ENCODE measurements at places on chromosomes 3 and 15. TPM values are rescaled to one million over a fixed set of nuclear protein-coding genes. Genes with fewer than 3 reads are reported as not detected.

GRCh38 chr3:72862314-72863090 lies 14.3 kb upstream of the SHQ1 start:
- no peaks in the 10 kb centered on the region for H3K27me3 ChIP-seq
- no peaks in the 10 kb centered on the region for H3K4me1 ChIP-seq
- H3K27ac ChIP-seq, result no peak overlapping the region

DNA sequence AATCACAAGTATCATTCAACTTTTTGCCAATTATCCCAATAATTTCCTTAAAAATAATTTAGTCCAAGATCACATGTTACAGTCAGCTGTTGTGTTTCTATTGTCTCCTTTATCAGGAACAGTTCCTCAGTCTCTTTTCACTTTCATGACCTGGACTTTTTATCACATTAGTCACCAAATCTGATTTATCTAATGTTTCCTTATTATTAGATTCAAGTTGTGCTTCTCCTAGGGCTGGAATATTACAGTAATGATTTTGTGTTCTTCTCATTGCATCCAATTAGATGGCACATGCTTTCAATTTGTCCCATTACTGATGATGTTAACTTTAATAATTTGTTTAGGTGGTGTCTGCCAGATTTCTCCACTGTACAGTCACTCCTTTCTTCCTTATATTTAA lies 66.3 kb upstream of the DCBLD2 start:
- no peak for DNase-seq
- no peak overlapping the region for H3K27ac ChIP-seq
- H3K36me3 ChIP-seq, result no peaks in the 10 kb centered on the region
- H3K4me1 ChIP-seq, result no peaks in the 10 kb centered on the region
- no peaks in the 10 kb centered on the region for H3K27me3 ChIP-seq

RHO gene
- total RNA-seq, result not detected

GRCh38 chr3:8278448-8278847 lies 223.2 kb upstream of the LMCD1 start:
- peaks cover 7% of the 10 kb centered on the region for H3K27me3 ChIP-seq
- no peak for DNase-seq
- H3K27ac ChIP-seq, result no peak overlapping the region
- H3K4me1 ChIP-seq, result no peaks in the 10 kb centered on the region
- no peak overlapping the region for H3K4me3 ChIP-seq

DNA sequence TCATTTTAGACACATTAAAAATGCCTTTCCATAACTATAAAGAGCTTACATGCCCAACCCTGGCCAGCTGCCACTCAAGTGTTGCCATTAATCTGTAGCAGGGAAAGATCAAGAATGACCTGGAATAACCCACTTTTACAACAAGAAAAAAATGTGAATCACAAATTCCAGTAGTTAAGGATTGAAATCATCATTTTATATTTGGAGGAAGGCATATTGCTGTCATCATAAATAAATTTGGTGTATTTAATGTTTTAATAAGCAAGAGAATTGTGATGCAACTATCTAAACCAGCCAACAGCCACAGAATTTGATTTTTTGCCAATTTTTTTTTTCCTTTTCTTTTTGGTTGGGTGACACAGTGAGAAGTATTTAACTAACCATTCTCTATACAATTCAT lies 240.0 kb upstream of the SEMA6D start:
- H3K4me3 ChIP-seq, result no peak overlapping the region
- H3K27ac ChIP-seq, result no peak overlapping the region
- no peaks in the 10 kb centered on the region for H3K4me1 ChIP-seq
- no peak for DNase-seq
- H3K36me3 ChIP-seq, result peaks cover 6% of the 10 kb centered on the region
- H3K27me3 ChIP-seq, result peaks cover 3% of the 10 kb centered on the region

DNA sequence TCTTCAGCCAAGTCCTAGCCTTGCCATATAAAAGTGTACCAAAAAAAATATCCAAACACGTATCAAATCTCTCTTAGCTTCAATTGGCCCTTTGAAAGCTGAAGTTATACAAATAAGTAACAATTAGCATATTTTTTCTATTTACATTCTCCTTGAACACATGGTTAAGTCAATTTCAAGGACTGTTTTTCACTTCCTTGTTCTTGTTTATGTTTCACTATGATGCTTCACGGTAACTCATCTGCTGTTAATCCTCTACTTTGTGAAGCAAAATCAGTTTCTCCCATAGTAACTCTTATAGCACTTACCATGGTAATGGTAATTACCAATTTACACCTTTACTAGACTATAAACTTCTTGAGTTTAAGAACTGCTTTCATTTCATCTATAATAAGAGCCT lies 10.6 kb upstream of the SPRED1 start:
- DNase-seq, result no peak
- no peaks in the 10 kb centered on the region for H3K4me1 ChIP-seq
- peaks cover 25% of the 10 kb centered on the region for H3K27me3 ChIP-seq
- H3K4me3 ChIP-seq, result no peak overlapping the region
- H3K36me3 ChIP-seq, result no peaks in the 10 kb centered on the region
- H3K27ac ChIP-seq, result no peak overlapping the region

DNA sequence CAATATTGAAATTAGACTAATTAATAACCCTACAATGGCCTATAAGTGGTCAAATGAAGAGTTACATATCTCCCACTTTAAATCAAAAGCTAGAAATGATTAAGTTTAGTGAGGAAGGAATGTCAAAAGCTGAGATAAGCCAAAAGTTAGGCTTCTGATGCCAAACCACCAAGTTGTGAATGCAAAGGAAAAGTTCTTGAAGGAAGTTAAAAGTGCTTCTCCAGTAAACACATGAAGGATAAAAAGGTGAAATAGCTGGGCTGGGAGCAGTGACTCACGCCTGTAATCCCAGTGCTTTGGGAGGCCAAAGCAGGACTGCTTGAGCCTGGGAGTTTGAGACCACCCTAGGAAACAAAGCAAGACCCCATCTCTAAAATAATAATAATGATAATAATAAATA lies 46.9 kb upstream of the DCUN1D1 start:
- no peak for DNase-seq
- no peaks in the 10 kb centered on the region for H3K27me3 ChIP-seq
- H3K36me3 ChIP-seq, result peaks cover 27% of the 10 kb centered on the region
- no peak overlapping the region for H3K4me3 ChIP-seq
- H3K4me1 ChIP-seq, result no peaks in the 10 kb centered on the region

- H3K27ac ChIP-seq, result no peak overlapping the region
- H3K4me3 ChIP-seq, result no peak overlapping the region
- H3K4me1 ChIP-seq, result no peaks in the 10 kb centered on the region
- H3K36me3 ChIP-seq, result no peaks in the 10 kb centered on the region
- no peak for DNase-seq
Observed at GRCh38 chr3:155730843-155731242, 14.0 kb downstream of the PLCH1 start.

DNA sequence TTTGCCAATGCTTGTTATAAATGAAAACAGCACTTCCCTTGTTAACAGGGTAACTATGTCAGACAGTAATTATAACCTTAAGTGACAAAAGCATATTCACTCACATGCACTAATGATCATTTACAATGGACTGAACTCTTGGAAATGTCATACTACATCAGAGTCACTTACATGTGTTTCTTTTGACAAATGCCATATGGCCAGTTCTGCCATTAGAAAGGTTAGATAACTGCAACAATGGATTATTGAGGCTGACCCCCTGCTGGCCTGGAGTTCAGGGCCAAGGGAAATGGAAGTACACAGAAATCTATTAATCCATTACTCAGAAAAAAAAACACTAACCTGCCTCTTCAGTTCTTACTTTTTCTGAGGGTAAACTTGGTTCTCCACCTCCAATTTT lies 313.4 kb downstream of the CNTN3 start:
- H3K4me3 ChIP-seq, result no peak overlapping the region
- H3K36me3 ChIP-seq, result peaks cover 4% of the 10 kb centered on the region
- no peak overlapping the region for H3K27ac ChIP-seq
- no peak for DNase-seq
- H3K27me3 ChIP-seq, result no peaks in the 10 kb centered on the region
- H3K4me1 ChIP-seq, result no peaks in the 10 kb centered on the region

DNA sequence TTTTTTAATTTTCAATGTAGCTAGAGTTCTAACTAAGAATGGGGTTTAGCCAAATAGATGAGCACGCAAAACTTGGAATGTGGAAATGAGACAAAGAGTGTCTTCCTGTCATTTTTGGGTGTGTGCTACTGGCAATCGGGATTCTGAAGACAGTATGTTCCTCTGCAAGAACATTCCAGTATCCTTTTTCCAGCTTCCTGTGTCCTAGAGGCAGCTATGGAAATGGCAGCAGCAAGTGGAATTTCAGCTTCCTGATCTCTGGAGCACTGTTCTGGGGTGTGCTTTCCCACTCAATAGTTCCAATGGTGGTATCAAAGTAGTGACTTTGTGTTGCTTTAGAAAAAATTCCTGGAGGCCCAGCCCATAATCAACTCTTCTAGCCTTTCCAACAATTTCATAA lies 642.9 kb upstream of the KCNMB2 start:
- H3K4me3 ChIP-seq, result no peak overlapping the region
- no peak for DNase-seq
- H3K4me1 ChIP-seq, result no peaks in the 10 kb centered on the region
- no peak overlapping the region for H3K27ac ChIP-seq

LMAN1L gene
- total RNA-seq, result 3.4 TPM

All from natural killer cell treated with Interleukin-12 subunit alpha and Interleukin-12 subunit beta and Interleukin-15 and Interleukin-18, amount 100 ng/mL, for 72 hours (primary cell).